ENCODE measurements at places on chromosomes 7 and 10.

DNA sequence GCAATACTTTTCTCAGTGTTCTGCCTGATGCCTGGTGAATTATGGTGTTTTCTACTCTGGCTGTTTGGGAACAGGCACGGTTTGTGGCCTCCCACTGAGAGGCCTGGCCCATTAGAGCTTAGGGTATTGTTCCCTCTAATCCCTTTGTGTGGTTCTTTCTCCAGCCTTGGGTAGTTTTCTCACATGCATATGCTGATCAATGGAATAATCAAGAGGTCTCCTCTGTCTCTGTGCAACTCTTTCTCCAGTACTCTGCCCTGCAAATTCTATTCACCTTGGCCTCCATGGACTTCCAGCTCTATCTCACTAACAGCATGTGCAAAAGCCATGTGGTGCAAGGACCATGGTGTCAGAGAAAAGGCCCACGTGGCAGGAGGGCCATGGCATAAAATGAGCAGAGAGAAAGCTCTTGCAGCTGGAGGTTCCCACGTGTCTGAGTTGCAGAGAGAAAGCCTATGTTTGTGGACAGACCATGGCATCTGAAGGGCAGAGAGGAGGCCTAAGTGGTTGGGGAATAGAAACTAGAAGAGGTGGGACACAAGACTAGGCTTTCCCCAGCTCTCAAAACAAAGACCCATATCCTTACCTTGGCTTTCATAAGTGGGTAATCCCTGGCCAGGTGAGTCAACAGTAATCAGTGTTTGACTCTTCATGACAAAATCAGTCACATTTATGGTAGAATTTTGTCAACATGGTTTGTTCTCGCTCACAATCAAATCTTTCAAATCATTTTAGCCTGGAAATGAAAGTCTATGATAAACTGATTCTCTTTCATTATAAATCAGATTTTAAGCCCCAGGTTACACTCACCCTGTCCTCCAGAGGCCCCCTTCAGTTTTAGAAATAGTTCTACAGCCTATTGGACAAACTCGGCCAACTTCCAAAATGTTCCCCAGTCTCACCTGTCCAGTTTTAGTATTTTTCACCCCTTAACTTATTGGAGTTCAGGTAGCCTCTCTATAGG, 17.3 kb downstream of the OPALIN start:
- no peak for DNase-seq

DNA sequence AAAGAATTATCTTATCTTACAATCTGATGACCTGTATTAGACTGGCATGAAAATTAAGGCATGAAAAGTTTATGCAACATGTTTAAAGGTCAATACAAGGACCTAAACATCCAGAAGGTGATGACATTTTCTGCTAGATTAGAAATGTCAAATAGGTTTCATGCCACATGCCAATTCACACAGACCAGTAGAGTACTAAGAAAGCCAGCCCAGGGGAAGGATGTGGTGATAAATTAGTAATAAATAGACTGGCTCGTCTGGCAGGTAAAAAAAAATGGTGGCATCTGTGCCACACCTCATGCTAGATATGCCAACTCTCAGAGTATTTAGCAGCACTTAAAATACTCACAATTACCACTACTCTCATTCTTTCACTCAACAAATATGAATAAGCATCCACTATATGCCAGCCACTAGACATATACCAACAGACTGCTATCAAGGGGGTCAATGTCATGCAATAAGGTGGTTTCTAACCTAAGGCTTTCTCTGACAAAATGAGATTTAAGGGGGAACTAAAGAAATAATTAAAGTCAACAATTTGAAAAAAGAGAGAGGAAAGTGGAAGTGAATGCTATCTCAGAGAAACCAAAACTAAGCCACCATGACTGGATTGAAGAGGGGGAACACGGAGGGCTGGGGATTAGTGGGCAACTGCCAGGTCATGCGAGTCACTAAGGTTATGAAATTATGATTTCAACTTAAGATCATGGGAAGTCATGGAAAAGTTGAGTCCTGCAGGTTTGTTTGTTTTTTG, 83.5 kb downstream of the SGMS1 start:
- DNase-seq = no peak

DNA sequence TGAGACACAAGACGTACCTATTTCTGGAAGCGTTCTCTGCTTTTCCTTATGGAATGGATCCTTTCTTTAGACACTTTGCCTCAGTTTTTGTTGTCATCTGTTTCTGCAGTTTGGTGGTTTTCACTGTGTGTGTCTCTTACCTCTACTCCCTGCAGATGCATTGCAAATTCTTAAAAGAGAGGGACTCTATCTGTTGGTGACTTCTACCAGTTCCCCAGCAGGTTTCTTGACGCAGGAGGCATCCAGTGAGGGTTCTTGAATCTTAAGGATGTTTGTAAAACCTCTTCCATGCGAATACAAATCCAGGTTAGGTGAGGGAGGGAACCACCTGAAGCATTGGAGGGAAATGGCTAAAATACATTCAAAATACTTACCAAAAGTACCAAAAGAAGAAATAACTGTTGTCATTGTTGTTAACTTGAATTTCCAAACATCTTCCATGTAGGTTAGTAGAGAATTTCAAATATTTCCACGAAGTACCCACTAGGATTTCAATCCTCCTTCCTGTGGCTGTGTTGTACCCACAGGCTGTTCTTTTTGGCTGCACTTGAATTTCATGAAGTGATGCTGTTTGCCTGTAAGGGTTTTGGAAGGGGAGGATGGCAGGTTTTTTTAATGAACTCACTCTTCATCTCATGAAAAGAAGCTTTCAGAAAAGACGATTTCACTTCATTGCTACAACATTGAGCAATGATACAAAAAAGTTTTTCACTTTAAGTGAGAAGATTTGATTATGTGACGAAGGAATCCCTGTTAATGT, 32.2 kb downstream of the PLXDC2 start:
- DNase-seq = no peak

- no peak for DNase-seq
These were observed 165.7 kb downstream of the PTPN20 start for GRCh38 chr10:47076949-47077361.

- no peak for DNase-seq
These were observed 146.8 kb downstream of the FZD1 start for GRCh38 chr7:91411060-91411459.

- DNase-seq = no peak
These were observed 373.7 kb downstream of the PHTF2 start for GRCh38 chr7:78172267-78172757.

Data from activated CD4-positive, alpha-beta T cell treated with anti-CD3 and anti-CD28 coated beads for 1 hour (primary cell).